Aorta (tissue), 5 donors: ENCODE measurements at places on chromosomes 2 and 18. TPM values are rescaled to one million over a fixed set of nuclear protein-coding genes. Genes with fewer than 3 reads are reported as not detected.

The ITPRID2 gene
- total RNA-seq, result 119 TPM

The RASGRP3 gene
- total RNA-seq, result 12.8 TPM

The RTTN gene
- 17.5 TPM for total RNA-seq

The TNFAIP6 gene
- 5.2 TPM for total RNA-seq

The GYPC gene
- 79.5 TPM for total RNA-seq

The WNT10A gene
- total RNA-seq, result not detected

The ACOXL gene
- total RNA-seq, result not detected

The VSNL1 gene
- not detected for total RNA-seq

The CEBPZ gene
- total RNA-seq, result 38.1 TPM

The ARHGAP15 gene
- total RNA-seq, result 26.2 TPM

The TOGARAM2 gene
- 0.78 TPM for total RNA-seq
